ENCODE measurements at places on chromosomes 2 and 18. TPM values are rescaled to one million over a fixed set of nuclear protein-coding genes. Genes with fewer than 3 reads are reported as not detected.

DNA sequence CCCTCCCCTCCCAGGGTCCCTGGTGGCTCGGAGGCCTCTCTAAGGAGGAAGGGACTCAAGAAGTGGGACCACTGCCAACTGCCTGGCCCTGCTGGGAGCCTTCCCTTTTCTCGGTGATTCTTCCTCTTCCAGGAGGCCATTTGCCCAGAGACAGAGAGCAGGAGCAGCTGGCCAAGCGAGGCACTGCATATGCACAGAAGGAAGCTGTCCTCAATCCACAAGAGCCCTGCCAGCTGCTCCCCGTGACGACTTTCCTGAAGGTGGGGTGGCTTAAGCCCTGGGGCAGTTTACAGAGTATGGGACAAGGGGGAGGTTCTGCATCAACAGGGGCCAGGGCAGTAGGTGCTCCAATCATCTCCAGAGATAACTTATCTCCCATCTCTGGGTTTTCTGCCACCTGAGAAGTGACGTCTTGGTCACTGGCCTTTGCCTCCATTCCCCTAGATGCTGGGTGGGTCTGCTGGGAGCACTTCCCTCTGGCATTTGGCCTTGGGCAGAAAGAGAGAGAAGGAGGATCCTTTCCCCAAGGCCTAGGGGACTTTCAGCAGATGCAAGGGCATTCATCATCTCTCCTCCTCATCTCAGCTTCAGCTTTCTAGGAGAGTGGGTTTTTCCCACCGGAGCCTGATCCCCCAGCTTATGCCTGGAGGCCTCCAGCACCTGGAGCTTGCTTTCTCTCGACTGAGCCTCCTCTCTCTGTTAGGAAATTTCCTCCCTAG lies 28.5 kb downstream of the CIB4 start:
- DNase-seq = peak; percentile 5

Gene GPR35
- total RNA-seq = 6.5 TPM

- peak; percentile 11 for DNase-seq
Observed at GRCh38 chr2:201070948-201071478, 458 bp downstream of the HYCC2 start.

DNA sequence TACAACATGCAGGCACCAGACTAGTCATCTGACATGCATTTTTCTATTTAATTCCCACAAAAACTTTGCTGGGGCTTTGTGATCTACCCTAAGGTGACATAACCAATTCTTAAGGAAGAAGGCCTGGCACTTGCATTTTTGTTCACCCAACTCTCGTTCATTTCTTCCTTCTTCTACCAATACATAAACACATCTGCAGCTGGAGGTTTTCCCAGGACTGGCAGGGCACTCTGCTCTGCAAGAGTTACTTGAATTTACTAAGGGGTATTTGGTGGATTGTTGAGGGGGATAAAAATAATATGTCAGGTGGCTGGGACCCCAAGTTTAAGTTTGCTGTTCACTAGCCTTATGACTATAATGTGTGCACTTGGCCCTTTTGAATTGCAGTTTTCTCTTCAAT lies 111.4 kb upstream of the TRIB2 start:
- no peak for DNase-seq

- peak; percentile 3 for DNase-seq
Observed at GRCh38 chr2:128416109-128416785, 97.6 kb upstream of the HS6ST1 start.

Gene ALPP
- not detected for total RNA-seq

DNA sequence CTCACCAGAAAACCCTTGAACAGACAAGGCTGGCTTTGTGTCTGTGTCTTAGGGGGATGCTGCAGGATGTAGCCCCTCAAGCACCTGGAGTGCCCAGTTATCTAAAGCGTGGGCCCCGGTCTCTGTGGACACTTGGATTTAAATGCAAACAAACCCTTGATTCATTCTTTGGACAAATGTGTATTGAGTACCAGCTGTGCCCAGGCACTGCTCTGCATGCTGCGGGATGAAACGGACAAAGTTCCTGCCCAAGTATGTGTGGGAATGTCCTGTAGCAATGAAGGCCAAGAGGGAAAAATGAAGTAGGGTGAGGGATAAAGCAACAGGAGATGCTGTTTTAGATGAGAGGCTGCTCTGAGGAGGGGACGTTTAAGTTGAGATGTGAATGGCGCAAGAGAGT lies 53.9 kb downstream of the BOLA3 start:
- no peak for DNase-seq

Gene VAMP8
- total RNA-seq = 76.0 TPM

- no peak for DNase-seq
Observed at GRCh38 chr2:9144617-9145016, 62.0 kb upstream of the ASAP2 start.

Gene PDCL3
- total RNA-seq = 37.1 TPM

GRCh38 chr2:83017366-83018090 lies 1441.6 kb downstream of the SUCLG1 start:
- no peak for DNase-seq

DNA sequence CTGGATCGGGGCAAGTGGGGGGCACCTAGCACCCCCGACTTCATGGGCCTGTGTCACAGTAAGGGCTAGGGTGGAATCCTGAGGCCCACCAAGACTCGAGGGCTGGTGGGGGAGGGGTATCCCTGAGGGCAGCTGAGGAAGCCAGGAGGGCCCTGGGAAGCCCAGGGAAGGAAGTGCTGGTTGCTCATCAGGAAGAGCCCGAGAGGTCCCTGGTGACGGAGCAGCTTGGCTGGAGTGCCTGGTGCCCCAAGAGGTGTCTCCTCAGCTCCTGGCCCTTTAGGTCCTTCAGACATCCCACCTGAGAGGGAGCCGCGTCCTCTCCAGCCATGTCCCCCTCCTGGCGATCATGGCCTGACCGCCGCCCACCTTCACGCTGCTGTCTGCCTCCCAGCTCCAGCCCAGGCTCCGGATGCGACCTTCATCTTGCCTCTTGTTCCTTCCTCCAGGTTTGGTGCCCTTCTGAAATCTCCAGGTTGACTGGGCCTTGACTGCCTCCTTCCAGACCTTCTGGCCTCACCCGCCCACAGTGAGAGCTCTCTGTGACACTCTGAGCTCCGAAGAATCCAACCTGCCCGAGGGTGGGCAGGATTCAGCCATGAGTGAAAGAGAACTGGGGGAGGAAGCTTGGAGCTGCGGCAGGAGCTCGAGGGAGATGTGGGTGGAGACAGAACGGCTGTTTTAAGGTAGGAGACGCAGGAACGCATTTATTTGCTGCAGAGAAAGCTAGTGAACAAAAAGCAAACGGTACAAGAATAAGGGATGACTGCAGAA lies 42.7 kb upstream of the SEMA4C start:
- DNase-seq = no peak

DNA sequence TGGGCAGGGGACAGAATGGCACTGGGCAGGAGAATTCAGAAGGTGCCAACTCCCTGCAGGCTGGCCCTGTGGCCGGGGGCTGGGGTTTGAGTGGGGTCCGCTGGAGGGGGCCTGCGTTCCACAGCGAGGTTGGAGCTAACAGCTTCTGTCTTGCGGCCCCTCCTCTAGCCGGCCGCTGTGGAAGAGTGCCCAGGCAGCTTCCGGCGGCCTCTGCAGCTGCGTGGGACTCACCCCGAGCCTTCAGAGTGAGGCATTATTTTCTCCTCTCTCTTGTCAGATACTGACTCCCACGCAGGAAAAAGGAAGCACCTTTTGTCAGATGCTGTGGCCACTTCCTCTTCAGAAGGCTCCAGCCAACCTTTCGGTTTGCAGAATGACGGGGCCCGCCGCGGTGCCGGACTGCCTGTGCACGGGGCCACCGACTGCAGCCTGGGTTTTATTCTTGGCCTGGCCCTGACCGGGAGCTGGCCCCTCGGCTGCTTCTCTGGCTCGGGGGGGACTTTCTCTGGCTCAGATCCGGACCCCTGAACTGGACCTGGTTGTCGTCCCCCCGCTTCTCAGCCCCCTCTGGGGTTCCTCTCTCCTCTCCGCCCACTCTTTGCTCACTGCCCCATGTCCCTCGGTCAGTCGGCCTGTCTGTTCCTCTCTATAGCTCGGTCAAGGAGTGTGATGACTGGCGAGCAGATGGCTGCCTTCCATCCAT lies 40.1 kb downstream of the ARHGAP25 start:
- DNase-seq = no peak

DNA sequence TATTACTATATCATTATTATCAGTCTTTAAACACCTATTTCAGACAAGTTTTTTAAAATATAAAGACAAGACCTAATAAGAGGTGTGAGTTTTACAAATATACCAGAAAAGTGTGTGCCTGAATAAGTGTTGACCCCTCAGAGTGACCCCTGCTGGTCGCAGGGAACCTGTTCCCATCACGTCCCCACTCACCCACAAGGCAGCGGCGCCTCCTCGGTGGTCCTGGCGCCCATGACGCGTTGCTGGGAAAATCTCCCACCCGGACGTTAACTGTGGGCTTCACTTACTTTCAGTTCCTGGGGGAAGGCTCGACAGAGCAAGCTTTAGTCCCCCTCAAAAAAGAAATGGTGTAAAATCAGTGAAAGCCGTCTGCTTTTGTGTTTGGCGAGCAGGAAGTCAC lies 93.5 kb downstream of the TMEM18 start:
- no peak for DNase-seq

DNA sequence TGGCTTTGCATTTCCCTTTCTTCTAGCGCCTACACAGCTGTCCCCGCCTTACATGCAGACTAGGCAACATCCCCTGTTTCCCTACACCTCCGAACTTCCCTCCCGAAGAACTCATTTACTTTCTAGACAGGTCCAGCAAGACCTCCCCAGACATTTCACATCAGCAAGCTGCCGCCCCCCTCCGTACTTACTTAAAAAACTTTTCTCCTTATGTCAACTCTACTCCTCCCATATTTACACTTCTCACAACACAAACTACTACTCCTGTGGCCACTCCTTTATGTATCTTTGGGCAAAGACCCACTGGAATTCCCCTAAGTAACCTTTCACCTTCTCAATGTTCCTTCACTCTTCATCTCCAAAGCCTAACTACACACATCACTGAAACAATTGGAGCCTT lies 20.4 kb upstream of the ZNF397 start:
- no peak for DNase-seq

DNA sequence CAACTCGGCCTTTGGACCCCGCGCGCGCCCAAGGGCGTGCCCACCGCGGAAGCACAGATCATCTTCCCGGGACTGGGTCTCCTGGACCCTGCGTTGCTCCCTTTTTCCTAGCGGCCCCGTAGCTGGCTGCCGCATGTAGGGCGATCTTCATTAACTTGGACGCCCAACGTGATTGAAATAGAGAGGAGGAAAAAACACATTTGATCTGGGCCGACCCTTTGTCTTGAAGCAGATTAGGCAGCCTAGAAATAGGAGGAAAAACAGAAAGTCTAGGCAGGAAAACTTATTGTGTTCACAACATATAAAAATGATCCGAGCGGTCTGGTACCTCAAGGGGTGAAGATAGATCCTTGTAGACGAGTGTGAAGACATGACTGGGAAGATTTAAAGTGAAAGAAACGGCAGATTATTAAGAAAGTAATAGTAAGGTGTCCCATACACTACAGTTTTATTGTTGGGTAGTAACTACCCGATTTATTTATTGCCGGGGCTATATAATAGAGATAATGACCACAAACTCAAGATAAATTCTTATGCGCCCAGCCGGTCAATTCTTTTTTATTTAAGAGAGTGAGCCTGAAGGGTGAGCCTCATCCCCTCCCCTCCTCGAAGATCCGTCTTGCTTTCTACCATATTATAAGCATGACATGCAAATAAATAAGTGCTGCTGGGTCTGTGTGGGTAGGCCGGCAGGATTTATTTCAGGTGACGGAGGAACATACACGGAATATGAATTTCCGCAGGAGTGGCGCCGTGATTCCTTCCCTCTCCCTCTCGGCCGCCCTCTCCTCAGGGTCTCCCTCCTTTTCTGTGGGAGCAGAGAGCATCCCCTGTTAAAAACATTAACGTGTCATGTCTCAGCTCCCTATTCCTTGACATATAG lies 147.4 kb downstream of the MEIS1 start:
- no peak for DNase-seq

- DNase-seq = no peak
Observed at GRCh38 chr2:127790694-127791529, 20.1 kb downstream of the WDR33 start.

DNA sequence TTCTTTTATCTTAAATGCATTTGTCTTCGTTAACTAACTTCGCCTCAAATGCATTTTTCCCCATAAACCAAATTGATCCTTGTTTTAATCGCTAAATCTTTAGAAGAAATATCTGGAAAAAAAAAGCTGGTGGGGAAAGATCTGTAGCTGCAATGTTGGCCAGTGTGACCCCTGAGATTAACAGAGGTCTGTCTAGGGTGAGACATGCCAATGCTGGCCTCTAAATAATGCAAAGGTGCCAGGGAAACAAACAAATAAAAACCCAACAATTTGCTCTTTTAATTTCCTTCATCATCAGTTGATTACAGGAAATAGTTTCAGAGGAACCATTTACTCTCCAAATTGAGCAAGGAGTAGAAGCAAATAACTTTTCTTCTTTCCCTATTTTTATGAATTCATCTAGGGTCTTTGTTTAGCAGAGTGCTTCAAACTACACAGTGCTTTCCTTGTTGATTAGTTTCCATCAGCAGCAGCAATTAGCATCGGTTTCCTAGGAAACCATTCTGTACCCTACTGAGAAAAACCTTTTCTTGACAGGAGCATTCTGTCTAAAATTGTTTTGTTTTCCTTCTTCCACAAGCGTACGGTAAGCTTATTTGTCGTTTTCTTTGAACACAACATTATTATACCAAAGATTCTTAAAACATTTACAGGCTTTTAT lies 100.5 kb upstream of the UNC80 start:
- DNase-seq = no peak

DNA sequence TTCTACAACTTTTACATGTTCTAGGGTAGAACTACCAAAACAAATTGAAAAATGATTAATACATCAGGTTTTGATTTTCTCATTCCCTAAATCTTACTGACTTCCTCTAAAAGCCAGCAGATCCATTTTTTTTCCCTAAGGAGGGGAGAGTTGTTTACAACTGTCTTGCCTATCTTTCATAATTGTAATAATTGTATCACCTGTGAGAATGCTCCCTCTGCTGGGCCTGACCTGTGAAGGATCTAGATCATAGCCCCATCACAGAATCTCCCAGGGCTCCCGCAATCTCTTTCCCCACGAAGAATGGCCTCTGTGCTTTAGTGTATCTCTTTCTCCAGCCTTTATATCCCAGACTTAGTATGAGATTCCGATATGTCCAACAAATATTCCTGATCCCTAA lies 9.1 kb downstream of the LOXL3 start:
- no peak for DNase-seq

Gene FAM228A
- total RNA-seq = 0.80 TPM

All from progenitor cell of endocrine pancreas (in vitro differentiated cells).